Stimulated activated CD4-positive, alpha-beta T cell treated with anti-CD3 and anti-CD28 coated beads, Interleukin-1b, Interleukin-23, amount 100 ng/mL, for 1 hour (primary cell): ENCODE measurements at places on chromosomes 3 and 15.

DNA sequence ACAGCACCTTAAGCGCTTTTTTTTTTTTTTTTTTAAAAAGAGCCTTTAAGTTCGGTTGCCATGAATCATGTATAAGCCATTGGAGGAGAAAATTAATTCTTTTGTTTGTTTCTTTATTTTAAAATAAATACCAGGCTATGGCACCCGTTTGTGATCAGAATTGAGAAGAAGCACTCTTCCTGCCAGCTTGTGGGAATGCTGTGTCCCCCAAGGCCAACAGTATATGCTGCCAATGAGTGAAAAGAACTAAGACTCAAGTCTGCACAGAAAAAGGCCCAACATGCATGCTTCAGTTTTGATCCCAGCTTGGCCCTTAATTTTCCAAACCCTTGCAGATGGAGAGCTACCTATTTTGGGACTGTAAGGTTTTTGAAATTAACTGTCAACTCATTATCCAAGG lies 90.5 kb downstream of the LRRC3B start:
- DNase-seq = no peak

GRCh38 chr3:15361494-15362214 lies 29.3 kb upstream of the SH3BP5 start:
- no peak for DNase-seq

DNA sequence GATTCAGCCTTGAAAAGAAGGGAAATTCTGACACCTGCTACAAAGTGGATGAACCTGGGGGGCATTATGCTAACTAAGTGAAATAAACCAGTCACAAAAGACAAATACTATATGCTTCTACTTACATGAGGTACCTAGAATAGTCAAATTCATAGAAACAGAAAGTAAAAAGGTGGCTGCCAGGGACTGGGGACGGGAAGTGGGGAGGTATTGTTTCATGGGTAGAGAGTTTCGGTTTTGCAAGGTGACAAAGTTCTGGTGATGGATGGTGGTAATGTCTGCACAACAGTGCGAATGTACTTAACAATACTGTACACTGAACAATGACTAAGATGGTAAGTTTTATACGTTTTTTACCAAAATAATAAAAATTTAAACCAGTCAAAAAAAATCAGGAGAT lies 4.8 kb downstream of the IDH2 start:
- DNase-seq = no peak

- no peak for DNase-seq
Measured at GRCh38 chr3:43995547-43996378, 245.9 kb upstream of the TOPAZ1 start.

DNA sequence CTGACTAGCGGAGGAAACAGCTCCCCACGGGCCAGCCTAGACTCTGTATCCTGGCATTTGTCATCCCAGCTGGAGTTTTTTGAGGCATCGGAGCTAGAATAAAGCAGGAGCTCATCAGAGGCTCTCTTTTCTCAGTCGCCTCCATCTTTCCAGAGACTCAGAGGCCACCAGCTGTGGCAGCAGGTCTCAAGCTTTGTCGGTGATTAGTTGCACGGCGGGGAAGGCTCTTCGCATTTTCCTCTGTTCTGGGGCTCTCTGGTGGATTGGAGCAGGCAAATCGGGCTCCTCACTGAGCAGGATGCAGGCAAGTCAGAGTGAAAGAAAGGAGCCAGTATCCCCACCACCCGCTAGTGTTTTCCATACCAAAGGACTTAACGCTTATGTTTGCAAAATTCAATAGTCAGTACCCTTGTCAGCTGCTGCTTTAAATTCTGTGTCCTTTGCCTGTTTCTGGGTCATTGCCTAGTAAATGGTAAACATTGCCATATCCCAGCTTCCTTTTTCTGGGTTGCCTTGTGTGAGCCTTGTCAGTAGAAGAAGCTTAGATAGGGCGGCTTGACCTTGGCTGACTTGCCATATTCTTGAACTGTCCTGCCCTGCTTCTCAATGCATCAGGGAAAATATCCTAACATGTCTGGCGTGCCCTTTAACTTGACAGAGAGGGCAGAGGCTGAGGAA lies 127.1 kb downstream of the PTPRG start:
- no peak for DNase-seq
